Stimulated activated CD4-positive, alpha-beta T cell treated with anti-CD3 and anti-CD28 coated beads, TNF-alpha, amount 100 ng/mL, for 48 hours (primary cell): ENCODE measurements at places on chromosomes 7 and 10.

- DNase-seq: no peak
Observed at GRCh38 chr7:82247814-82248433, 195.7 kb downstream of the CACNA2D1 start.

DNA sequence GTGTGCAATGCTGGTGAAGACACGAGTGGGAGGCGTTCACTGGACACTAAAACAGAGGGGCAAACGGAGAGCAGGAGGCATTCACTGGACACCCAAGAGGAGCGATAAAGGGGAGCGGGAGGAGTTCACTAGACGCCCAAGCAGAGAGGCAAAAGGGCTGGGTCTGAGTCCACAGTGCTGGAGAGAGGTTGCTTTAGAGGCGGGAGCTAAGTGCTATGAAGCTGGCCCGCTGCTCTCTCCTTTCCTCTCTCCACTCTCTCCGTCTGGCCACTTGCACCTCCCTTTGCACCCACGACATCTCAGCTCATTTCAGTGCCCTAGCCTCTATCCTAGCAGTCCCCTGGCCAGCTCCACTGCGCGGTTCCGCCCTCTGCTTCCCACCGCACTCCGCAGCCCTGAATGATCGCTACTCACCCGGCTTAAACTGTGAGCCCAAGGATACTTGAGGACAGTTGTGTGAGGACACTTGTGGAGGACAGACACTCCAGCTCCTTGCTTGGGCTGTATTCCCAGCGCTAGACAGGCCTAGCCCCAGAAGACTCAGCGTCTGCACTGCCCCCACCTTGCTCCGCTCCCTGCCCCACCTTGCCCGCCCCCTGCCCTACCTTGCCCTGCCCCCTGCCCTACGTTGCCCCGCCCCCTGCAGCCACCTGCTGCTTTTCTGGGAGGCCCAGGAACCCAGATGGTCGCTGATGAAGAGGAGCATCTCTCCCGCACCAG lies 78.8 kb upstream of the CPXM2 start:
- DNase-seq: no peak

GRCh38 chr7:97859606-97860204 lies 12.5 kb downstream of the ASNS start:
- no peak for DNase-seq

- no peak for DNase-seq
Observed at GRCh38 chr7:112072541-112073245, 133.5 kb downstream of the DOCK4 start.

DNA sequence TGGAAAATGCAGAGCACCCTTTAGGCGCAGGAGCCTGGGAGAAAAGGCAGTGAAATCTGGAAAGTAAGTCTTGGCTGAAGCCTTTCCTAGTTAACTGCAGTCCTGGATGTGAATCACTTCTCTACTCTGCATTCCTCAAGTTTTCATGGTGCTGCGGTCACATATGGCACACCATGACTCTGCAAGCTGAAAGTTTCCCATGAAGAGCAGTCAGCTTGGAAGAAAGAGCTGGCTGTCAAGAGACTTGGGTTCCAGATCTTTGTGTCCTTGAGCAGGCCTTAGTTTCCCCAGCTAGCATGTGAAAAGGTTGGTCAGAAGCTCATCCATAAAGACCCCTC lies 548.3 kb downstream of the SORCS3 start:
- DNase-seq: no peak
